Stimulated activated CD8-positive, alpha-beta memory T cell treated with anti-CD3 and anti-CD28 coated beads, Interleukin-15, amount 100 ng/mL, for 1 hour (primary cell): ENCODE measurements at places on chromosomes 5 and 9.
A peak's percentile ranks its signal among the peaks of the same experiment; 100 is the strongest.

DNA sequence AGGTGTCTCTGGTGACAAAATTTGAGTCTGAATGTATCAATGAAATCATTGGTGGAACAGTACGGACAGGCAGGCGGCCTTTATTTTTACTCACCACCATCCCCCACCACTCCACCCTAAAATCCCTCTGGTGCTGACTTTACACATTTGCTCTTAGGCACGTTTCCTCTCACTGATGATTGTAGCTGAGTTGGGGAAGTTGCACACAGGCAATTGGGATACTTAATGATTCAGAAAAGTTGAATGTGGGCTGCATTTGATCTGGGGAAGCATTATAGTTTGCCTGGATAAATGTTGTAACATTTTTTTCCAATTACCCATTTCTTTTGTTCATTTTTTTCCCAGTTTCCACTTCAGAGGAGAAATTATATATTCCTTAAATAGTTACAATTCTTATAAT is 658.4 kb downstream of the TLR4 start:
- no peak for DNase-seq

GRCh38 chr5:139633295-139634027 is 14.7 kb upstream of the CXXC5 start:
- DNase-seq, result peak; percentile 43

DNA sequence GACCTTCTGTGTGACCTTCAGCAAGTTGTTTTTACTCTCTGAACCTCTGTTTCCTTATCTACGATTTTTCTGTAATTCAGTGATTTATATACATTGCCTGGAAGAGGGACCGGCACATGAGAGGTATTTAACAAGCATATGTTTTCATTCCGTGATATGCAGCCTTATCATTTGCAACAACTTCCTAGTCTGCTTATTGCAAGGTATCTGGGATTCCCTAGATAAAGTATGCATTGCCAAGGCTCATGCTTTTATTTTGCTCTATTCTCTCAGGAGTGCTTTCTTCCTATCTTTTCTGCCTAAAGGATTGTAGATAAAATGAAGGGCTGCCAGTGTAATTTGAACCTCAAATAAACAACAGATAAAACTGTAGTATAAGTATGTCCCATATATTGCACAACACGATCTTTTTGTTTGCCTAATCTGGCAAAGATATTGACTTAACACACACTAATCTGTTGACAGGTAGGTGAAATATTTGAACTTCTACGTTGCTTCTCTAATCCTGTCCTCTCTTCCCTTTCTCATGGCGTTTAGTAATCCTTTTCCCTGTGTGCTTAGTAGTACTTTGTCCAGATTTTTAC is 377.2 kb upstream of the TNC start:
- no peak for DNase-seq

DNA sequence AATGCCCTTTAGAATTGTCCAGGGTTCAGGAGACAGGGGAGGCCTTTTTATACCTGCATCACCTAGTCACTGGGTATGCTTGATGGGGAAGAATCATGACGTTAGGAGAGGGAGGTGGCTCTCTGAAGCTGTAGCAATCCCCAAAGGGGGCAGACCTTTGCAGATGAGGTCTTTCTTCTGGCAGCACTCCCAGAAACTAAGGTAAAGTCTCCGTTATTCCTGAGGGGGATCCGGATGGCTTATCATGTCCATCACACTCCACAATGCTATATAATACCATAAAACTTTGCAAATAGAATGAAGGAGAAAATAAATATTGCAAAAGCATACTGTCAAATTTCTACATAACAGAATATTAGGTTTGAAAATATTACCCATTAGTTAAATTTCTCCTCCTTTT is 21.5 kb upstream of the CAST start:
- no peak for DNase-seq

GRCh38 chr5:167786871-167787578 is 504.4 kb upstream of the WWC1 start:
- DNase-seq, result no peak

DNA sequence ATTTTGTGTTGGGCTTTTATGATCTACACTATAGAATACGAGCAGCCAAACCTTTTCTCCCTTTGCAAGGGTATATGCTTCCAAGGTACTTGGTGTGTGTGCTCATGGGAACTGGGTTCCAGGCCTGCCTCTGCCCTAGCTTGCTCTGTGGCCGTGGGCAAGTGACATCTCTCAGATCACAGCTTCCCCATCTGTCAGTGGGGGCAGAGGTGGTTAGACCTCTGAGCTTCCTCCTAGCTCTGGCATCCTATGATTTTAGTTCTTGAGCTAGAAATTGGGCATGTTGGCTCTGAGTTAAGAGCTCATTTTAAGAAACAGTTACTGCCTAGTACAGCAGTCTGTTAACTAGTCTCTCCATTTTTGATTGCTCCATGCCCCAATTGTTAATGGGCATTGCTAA is 12.5 kb upstream of the CCNJL start:
- DNase-seq, result no peak

DNA sequence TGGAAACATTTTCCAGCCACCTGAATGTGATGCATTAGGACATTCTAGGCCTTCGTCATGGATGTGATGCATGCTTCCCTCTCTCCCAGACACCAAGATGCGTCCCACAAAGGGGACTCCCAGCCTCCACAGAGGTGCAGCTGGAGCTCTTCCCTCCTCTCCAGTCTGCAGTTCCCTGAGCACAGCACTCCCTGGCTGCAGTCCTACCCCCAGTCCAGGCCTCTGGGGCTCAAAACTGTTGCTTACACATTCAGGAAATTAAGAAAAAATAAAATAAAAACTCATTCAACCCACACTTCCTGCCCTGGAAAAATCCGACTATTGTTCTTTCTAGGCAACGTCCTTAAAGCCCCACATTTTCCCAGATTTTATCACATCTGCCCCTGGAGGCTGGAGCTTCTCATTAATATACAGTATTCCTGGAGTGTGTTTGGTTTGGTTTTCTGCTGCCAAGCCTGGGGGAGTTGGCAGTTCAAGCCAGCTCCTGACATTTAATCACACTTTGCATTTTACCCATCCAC is 78.4 kb upstream of the ICE1 start:
- DNase-seq, result no peak

GRCh38 chr9:106576232-106576760 is 286.7 kb upstream of the ZNF462 start:
- DNase-seq, result no peak

DNA sequence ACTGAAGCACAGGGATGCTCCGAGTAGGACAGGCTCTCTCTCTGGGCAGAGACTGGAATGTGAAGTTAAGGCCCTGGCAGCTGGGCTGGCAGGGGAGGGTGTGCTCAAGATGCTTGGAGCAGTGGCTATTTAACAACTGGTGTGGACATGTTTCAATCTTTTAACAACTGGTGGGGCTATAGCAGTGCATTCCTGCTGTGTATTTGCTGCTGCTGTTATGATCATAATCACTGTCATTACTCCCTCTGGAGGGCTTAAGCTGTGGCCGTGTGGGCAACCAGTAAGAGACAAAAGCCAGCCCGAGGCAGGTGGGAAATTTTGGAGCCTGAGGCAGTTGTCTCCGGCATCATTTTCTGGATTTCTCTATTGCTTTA is 33.3 kb upstream of the PTGS1 start:
- DNase-seq, result no peak

- DNase-seq, result no peak
Measured at GRCh38 chr9:20551236-20551635, 71.1 kb downstream of the MLLT3 start.

- no peak for DNase-seq
Measured at GRCh38 chr5:107028938-107029337, 641.8 kb downstream of the EFNA5 start.

DNA sequence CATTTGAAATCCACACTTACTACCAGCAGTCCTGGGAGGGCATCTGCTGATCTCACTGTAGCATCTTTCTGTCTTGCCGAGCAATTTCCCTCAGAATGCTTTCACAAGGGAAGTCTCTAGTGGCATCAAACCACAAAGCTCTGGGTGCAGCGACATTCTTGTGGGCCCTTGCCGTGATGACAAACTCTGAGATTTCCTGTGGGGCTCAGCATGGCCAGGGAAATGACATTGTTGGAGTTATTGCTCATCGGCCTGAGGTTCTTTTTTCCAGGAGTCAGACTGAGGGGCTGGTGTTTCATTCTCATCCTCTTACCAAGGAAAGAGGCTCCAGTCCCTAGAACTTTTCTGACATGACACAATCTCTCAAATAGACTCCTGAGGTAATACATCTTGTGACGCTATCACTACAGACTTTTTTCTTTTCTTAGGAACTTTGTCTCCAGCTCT is 51.4 kb downstream of the PFDN1 start:
- DNase-seq, result no peak

DNA sequence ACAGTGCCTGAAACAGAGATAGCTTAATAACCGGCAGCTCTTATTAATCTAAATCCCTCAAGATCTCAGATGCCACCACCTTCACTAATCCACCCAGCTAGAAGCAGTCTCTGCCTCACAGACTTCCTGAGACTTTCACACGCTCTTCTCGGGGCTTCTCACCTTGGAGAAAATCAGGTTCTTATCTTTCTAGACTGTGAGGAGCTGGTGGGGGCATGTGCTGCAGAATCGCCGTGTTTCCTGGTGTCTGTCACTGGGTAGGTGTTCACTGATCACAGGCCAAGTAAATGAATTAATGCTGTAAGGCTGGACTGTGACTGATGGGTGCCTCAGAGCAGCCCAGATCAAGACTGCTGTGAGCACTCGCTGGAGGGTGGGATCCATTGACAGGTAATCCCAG is 101.7 kb downstream of the PSD2 start:
- no peak for DNase-seq

GRCh38 chr5:88829054-88829453 is 53.9 kb downstream of the MEF2C start:
- no peak for DNase-seq

DNA sequence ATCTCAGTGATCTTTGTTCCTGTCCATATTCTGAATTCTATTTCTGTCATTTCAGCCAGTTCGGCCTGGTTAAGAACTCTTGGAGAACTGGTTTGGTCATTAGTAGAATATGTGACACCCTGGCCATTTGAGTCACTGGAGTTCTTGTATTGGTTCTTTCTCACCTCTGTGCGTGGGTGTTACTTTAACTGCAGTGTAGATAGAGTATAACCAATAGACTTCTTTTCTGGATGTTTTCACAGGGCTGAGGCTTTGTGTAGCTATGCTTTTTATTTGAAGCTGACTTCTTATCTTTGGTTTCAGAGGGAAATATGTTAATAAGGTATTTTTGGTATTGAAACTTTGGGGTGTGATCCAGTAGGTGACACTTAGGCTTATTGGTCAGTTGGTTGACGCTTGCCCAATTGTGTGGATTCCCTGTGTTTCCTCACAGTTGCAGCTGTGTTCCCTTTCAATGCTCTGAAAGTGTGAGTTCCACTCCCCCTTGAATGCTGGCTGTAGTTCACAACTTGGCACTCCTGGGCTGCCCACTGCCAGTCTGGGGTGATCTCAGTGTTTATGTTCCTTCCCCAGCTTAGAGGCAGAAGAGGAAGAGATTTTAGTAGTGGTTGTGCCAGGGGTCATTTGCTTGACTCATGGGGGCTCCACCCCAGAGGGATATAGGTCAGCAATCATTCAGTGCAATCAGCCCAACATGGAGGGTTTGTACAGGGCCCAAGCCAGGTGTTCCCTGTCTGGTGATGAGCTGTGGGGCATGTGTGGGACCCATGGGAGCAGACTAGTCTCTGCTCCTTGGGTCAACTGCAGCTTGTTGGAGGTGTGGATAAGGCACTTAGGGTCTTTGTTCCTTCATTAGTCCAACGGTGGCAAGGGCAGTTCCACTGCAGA is 34.9 kb upstream of the TEK start:
- no peak for DNase-seq

DNA sequence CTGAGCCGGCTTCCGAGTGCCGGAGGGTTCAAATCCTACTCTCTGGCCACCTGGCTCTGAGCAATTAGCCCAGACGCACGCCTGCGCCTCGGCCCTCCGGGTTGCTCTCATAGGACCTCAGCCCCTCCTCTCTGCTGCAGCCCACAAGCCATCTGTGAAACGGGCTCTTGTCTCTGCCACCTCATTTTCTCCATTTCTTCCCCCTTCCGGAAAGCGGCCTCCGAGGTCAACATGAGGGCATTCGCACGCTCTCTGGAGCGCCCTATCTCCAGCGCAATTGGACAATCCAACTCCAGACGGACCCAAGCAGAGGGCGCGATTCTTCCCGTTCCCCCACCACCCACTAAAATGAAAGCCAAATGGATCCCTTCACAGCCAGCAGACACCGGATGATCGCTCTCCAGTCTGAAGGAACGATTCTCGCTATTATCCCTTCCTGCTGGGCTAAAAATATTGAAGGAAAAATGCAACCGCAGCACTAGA is 41.5 kb downstream of the VAV2 start:
- DNase-seq, result no peak

- DNase-seq, result no peak
Measured at GRCh38 chr5:128378632-128379031, 159.4 kb downstream of the FBN2 start.

- no peak for DNase-seq
Measured at GRCh38 chr5:16707168-16707868, 90.5 kb upstream of the RETREG1 start.

- no peak for DNase-seq
Measured at GRCh38 chr9:96141666-96142065, 160.3 kb downstream of the HSD17B3 start.

DNA sequence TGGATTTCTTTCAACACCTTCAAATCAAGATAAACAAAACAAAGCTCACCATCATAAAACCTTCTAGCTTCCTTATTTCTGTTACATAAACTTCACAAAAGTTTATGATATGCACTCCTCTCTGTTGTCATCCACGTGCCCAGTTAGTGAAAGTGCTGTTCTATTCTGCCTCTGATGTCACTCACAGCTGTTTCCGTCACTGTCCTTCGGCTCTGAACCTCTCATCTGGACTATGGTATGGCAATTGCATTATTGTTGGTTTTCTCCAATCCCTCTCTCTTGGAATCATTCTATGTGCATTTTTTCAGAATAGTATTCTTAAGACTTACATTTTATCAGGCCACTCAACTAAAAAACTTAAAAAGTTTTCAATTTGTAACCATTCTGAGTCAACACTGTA is 264.2 kb upstream of the DAPK1 start:
- no peak for DNase-seq

DNA sequence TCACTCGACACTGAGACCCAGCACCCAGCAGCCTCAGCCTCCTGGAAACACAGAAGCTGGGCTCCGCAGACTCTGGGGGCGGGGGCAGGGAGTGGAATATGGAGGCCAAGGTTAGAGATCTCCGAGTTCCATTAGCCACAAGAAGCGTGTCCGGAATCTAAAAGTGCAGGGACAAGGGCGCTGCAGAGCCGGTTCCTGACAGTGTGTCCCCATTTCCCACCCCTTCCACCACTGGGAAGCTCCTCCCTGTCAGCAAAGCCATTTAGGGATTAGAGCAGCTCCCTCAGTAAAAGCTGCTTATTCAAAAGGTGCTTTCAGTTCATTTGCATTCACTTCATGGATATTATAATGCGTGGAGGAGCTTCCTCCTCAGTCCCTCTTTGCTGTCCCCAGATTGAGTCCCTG is 74.1 kb upstream of the HSPA9 start:
- DNase-seq, result no peak
